Colonic mucosa (tissue), 4 donors: ENCODE measurements at places on chromosomes 2 and 18. TPM values are rescaled to one million over a fixed set of nuclear protein-coding genes. Genes with fewer than 3 reads are reported as not detected.

Gene TMEM37
- 52.1 TPM for total RNA-seq

DNA sequence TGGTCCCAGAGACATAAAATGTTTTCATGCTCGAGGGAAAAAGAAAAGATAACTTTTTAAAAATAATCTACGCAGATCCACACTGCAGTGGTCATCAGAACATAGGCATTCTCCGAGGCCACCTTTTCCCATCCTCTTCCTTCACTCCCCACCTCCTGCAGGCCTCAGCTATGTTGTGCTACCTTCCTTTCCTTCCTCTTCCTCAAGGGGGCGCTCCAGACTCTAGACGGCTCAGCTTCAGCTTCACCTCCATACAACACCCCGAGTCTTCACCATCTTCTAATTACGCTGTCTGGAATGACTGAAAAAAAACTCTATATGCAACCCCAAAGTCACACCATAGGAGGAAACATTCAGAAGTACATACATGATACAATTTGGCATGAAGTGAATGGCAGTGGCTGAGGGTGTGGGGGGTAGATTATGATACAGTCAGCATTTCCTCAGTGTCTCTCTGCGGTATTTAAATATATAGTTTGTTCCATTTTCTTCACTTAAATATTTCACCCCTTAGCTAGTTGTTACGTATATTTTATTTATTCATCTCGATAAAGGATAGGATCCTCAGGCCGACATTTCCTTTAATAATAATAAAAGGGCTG is 583.6 kb downstream of the IRS1 start:
- H3K36me3 ChIP-seq, result no peaks in the 10 kb centered on the region
- H3K4me3 ChIP-seq, result no peak overlapping the region
- no peaks in the 10 kb centered on the region for H3K27me3 ChIP-seq

DNA sequence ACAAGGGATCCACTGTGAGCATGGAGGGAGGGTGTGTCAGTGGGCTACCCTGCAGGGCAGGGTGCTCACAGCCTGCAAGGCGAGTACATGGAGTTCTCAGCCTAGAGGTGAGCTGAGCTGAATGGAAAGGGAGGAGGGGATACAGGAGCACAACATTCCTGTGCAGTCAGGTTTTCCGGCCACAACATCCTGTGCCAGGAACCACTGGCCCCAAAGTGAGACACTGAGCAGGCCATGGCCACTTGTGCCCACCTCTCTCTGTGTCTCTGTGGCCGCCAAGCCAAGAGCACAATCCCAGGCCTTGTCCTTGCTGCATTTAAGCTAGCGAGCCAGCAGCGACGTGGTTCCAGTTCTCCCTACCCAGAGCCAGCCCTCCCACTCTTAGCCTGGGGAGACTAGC is 6.1 kb downstream of the DOK1 start:
- DNase-seq, result no peak
- H3K27me3 ChIP-seq, result no peaks in the 10 kb centered on the region
- no peaks in the 10 kb centered on the region for H3K4me1 ChIP-seq

- H3K4me1 ChIP-seq, result no peaks in the 10 kb centered on the region
- DNase-seq, result no peak
- H3K27ac ChIP-seq, result no peak overlapping the region
- H3K4me3 ChIP-seq, result no peak overlapping the region
- H3K27me3 ChIP-seq, result no peaks in the 10 kb centered on the region
- H3K36me3 ChIP-seq, result no peaks in the 10 kb centered on the region
These were observed 297.8 kb downstream of the DLGAP1 start for GRCh38 chr18:4157352-4157751.

- H3K4me1 ChIP-seq, result no peaks in the 10 kb centered on the region
- H3K36me3 ChIP-seq, result no peaks in the 10 kb centered on the region
These were observed 540.6 kb downstream of the STK39 start for GRCh38 chr2:167706800-167707199.

- H3K36me3 ChIP-seq, result no peaks in the 10 kb centered on the region
- H3K27ac ChIP-seq, result no peak overlapping the region
- no peak for DNase-seq
- no peak overlapping the region for H3K4me3 ChIP-seq
- H3K4me1 ChIP-seq, result no peaks in the 10 kb centered on the region
These were observed 304.6 kb upstream of the LYPD1 start for GRCh38 chr2:132974467-132975095.

GRCh38 chr2:15660491-15661294 is 69.0 kb downstream of the DDX1 start:
- H3K27ac ChIP-seq, result no peak overlapping the region
- no peaks in the 10 kb centered on the region for H3K4me1 ChIP-seq
- no peaks in the 10 kb centered on the region for H3K36me3 ChIP-seq
- no peak overlapping the region for H3K4me3 ChIP-seq

GRCh38 chr2:207974216-207974605 is 51.1 kb downstream of the PLEKHM3 start:
- H3K4me1 ChIP-seq, result peaks cover 16% of the 10 kb centered on the region
- no peak overlapping the region for H3K4me3 ChIP-seq
- DNase-seq, result no peak

DNA sequence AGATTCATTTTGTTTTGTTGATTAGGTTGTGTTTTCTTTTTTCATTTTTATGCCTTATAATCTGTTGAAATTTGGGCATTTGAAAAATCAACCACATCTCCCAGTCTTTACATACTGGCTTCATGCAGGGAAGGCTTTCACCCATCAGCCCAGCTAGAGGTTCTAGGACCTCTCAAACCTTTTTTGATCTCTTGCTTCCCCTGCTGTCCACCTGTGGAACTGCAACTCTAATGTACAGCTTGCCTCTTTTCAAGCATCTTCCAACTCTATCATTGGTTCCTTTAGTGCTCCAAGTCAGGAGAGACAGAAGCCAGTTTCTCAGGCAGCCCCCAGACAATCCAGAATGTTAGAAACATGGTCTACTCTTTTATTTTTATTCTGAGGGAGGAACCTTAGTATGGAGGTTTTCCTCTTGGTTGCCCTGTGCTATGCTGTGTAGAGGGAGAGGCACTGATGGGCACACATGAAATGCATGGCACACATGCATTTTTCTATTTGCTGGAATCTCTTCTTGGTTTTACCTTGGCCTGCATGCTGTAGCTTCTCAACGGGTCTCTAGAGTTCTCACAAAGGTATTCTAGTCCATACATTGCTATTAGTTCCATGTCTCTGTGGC is 107.2 kb upstream of the L3MBTL4 start:
- no peaks in the 10 kb centered on the region for H3K4me1 ChIP-seq
- no peaks in the 10 kb centered on the region for H3K27me3 ChIP-seq
- H3K36me3 ChIP-seq, result no peaks in the 10 kb centered on the region
- DNase-seq, result peak; percentile 56

GRCh38 chr2:233973786-233974185 is 56.6 kb downstream of the TRPM8 start:
- no peaks in the 10 kb centered on the region for H3K27me3 ChIP-seq
- H3K36me3 ChIP-seq, result no peaks in the 10 kb centered on the region
- no peaks in the 10 kb centered on the region for H3K4me1 ChIP-seq
- no peak for DNase-seq
- no peak overlapping the region for H3K27ac ChIP-seq
- H3K4me3 ChIP-seq, result no peak overlapping the region

- H3K4me1 ChIP-seq, result no peaks in the 10 kb centered on the region
- no peak overlapping the region for H3K27ac ChIP-seq
- H3K27me3 ChIP-seq, result peaks cover 4% of the 10 kb centered on the region
- DNase-seq, result no peak
- H3K36me3 ChIP-seq, result no peaks in the 10 kb centered on the region
- H3K4me3 ChIP-seq, result no peak overlapping the region
These were observed 15.4 kb upstream of the REG1B start for GRCh38 chr2:79103214-79103613.

DNA sequence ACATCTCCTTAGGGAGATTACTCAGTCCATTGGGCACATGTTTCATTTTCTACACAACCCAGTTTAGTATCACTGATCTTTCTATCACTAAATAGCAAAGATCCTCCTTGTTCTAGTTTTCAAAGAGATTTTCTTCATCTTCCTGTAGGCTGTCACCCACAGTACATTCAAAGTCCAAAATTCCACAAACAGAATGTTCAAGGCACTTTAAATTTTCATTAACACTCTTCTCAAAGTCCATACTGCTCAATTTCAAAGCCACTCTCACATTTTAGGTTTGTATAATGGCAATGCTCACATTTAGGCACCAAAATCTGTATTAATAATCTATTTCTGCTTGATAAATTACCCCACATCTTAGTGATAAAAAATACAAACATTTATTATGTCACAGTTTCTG is 152.8 kb downstream of the FSIP2 start:
- no peaks in the 10 kb centered on the region for H3K27me3 ChIP-seq
- no peaks in the 10 kb centered on the region for H3K4me1 ChIP-seq
- no peak overlapping the region for H3K27ac ChIP-seq

- H3K27ac ChIP-seq, result no peak overlapping the region
- H3K36me3 ChIP-seq, result no peaks in the 10 kb centered on the region
- H3K4me3 ChIP-seq, result no peak overlapping the region
- no peaks in the 10 kb centered on the region for H3K27me3 ChIP-seq
- DNase-seq, result no peak
- H3K4me1 ChIP-seq, result no peaks in the 10 kb centered on the region
These were observed 86.6 kb downstream of the ANTXR1 start for GRCh38 chr2:69099541-69099940.

Gene SERPINB3
- not detected for total RNA-seq

- H3K27me3 ChIP-seq, result peaks cover 20% of the 10 kb centered on the region
- H3K4me1 ChIP-seq, result no peaks in the 10 kb centered on the region
- DNase-seq, result no peak
- H3K4me3 ChIP-seq, result peak overlapping the region; percentile 71
- H3K36me3 ChIP-seq, result no peaks in the 10 kb centered on the region
- peak overlapping the region; percentile 87 for H3K27ac ChIP-seq
These were observed 1.3 kb upstream of the TRIB2 start for GRCh38 chr2:12715258-12716031.

DNA sequence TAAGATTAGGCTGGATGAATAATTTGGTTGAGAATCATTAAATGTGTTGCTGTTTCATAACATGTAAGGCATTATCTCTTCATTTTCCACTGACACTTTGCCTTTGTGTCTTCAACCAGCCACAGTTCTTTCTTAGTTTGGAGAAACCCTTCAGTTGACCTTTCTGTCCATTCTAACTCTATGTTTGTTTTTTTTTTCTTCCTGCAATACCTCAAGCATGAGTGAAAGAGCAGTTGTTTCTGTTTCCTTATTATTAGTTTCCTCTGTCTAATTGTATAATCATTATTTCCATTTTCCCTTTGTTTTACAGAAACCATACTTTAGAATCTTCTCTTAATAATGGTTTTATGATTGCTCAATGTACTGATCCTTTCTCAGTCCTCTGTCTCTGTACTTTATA is 25.6 kb downstream of the HADHB start:
- no peaks in the 10 kb centered on the region for H3K4me1 ChIP-seq
- DNase-seq, result no peak
- H3K27ac ChIP-seq, result no peak overlapping the region
- no peaks in the 10 kb centered on the region for H3K27me3 ChIP-seq
- no peak overlapping the region for H3K4me3 ChIP-seq
- no peaks in the 10 kb centered on the region for H3K36me3 ChIP-seq

DNA sequence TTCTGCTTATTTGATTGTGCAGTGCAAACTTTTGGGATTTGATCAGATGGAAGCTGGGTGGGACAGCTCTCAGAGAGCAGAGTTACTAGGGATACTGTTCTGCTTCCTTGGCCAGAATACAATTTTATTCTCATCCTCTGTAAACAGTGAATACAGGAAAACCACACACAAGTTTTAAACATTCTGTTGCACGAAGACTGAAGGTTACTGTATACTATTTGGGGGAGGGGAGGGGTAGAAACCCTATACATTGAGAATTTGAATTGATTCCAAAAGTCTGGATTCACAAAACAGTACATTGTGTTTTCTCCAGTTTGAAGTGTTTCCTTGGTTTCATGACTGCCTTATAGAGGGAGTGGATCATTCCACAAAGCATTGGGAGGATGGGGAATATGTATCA is 149.9 kb downstream of the SETBP1 start:
- no peaks in the 10 kb centered on the region for H3K36me3 ChIP-seq
- no peak overlapping the region for H3K4me3 ChIP-seq
- DNase-seq, result no peak
- no peaks in the 10 kb centered on the region for H3K27me3 ChIP-seq

DNA sequence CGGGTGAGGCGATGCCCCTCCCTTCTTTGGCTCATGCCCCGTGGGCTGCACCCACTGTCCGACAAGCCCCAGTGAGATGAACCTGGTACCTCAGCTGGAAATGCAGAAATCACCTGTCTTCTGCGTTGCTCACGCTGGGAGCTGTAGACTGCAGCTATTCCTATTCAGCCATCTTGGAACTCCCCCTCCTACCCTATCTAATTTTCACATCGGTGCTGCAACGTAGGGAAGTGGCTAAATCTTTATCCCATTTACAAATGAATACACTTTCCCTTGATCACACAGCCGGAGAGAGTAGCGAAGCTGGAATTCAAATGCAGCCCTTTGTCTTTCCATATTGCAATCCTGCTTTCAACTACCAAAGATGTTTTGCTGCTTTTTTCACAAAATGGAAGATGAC is 1.4 kb upstream of the TMEM247 start:
- no peaks in the 10 kb centered on the region for H3K27me3 ChIP-seq
- no peak overlapping the region for H3K4me3 ChIP-seq
- no peaks in the 10 kb centered on the region for H3K36me3 ChIP-seq

GRCh38 chr2:72149556-72150156 is 2.0 kb upstream of the CYP26B1 start:
- no peaks in the 10 kb centered on the region for H3K36me3 ChIP-seq
- peaks cover 46% of the 10 kb centered on the region for H3K27me3 ChIP-seq
- DNase-seq, result no peak
- H3K4me1 ChIP-seq, result peaks cover 24% of the 10 kb centered on the region
- H3K27ac ChIP-seq, result no peak overlapping the region

GRCh38 chr2:218961651-218962570 is 2.4 kb downstream of the CDK5R2 start:
- no peak overlapping the region for H3K4me3 ChIP-seq
- H3K27ac ChIP-seq, result no peak overlapping the region
- no peaks in the 10 kb centered on the region for H3K4me1 ChIP-seq
- no peaks in the 10 kb centered on the region for H3K36me3 ChIP-seq
- H3K27me3 ChIP-seq, result peaks cover 64% of the 10 kb centered on the region
- no peak for DNase-seq

- no peak overlapping the region for H3K4me3 ChIP-seq
- H3K27ac ChIP-seq, result no peak overlapping the region
- no peak for DNase-seq
- no peaks in the 10 kb centered on the region for H3K36me3 ChIP-seq
These were observed 21.7 kb downstream of the TET3 start for GRCh38 chr2:74006459-74006858.

DNA sequence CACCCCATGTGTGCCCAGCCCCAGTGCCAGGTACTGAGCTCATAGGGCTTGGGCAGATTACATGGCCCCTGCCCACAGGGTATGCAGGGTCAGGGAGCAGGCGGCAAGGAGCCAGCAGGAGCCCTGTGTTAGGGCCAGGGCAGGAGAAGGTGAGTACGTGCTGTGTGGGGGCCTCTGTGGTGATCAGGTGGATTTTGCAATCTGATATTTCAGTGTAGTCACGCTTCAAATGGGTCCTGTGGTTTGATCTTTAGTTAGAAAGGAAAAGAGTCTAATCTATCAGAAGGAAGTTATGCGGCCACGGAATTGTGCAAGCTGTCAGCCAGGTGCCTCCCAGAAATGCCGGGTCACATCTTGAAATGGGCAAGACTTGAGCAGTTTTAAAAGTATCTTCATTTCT is 13.9 kb downstream of the UBE2F start:
- no peak overlapping the region for H3K27ac ChIP-seq
- no peaks in the 10 kb centered on the region for H3K36me3 ChIP-seq
- H3K4me1 ChIP-seq, result no peaks in the 10 kb centered on the region
- no peaks in the 10 kb centered on the region for H3K27me3 ChIP-seq

Gene IL1B
- total RNA-seq, result 1.6 TPM
